ENCODE measurements at places on chromosomes 11 and 22.

DNA sequence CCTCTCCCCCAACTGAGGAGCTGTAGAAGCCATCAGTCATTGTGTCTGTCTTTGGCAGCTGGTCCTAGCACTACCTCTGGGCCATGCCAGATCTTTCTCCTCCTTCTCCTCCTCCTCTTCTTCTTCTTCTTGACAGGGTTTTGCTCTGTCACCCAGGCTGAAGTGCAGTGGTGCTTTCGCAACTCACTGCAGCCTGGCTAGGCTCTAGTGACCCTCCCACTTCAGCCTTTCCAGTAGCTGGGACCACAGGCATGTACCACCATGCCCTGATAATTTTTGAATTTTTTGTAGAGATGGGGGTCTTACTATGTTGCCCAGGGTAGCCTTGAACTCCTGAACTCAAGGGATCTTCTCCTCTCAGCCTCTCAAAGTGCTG is 50.1 kb upstream of the SHANK2 start:
- DNase-seq, result no peak

DNA sequence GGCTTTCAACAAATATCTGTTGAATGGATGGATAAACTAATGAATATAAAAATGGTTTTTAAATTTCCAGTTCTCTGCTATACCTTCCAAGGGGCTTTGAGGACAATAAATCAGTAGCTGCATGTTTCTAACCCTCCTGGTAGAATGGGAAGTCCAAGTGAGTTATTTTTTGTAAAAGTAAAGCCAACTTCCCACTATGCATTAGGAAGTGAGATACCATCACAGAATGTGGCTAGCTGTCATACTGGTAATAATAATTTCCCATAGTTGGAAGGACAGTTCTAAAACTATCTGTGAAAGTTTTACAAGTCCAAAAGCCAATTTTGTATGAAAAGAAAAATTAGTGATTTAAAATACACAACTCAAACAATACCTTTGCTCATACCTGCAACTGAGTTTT is 50.0 kb downstream of the TMEM123 start:
- no peak for DNase-seq

GRCh38 chr22:48099251-48099650 is 1336.8 kb downstream of the TBC1D22A start:
- no peak for DNase-seq

DNA sequence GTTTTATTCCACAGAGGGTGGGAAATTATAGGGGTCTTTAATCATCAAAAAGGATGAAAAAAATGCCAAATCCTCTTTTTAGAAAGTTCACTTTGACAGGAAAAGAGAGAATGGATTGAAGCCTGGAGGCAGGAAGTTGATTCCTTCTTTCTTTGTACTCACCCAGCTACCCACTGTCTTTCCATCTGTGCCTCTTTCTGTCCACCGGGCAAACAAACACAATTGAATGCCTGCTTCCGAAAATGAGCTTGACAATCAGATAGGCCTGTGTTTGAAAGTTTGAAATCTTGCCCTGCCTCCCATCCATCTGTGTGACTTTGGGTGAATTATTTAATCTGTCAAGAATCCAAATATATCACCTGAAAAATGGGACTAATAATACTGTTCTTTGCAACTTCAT is 81.1 kb downstream of the SCN3B start:
- DNase-seq, result no peak

DNA sequence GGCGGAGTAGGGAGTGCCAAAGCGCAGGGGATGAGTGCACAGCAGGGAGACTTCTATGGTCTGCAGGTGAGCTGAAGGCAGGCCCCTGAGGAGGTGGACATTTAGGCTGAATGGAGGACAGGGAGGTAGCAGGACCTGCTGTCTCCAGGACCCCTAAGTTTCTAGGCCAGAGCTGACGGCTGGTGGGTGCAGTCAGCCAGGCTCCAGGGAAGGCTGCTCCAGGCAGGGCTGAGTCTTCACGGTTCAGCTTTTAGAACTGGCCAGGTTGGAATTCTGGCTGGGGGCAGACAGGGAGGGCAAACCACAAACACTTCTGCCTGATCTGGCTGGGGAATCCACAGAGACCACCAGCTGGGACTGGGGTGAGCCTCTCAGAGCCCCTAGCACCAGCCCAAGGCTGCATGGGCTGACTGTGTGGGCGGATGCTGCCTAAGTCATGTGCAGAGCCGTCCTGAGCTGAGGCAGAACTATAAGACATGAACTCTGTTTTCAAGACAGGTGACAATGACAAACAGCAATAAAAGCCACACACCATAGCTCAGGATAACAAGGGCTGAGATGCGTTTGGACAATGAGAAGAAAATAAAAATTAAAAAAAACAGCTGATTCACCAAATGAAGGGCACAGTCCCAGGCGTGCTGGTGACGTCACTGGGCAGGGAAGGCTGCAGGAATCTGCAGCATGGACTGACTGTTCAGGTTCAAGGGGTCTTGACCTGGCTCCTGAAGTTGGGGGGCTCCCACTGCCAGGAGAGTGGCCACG is 10.4 kb upstream of the MALAT1 start:
- no peak for DNase-seq

DNA sequence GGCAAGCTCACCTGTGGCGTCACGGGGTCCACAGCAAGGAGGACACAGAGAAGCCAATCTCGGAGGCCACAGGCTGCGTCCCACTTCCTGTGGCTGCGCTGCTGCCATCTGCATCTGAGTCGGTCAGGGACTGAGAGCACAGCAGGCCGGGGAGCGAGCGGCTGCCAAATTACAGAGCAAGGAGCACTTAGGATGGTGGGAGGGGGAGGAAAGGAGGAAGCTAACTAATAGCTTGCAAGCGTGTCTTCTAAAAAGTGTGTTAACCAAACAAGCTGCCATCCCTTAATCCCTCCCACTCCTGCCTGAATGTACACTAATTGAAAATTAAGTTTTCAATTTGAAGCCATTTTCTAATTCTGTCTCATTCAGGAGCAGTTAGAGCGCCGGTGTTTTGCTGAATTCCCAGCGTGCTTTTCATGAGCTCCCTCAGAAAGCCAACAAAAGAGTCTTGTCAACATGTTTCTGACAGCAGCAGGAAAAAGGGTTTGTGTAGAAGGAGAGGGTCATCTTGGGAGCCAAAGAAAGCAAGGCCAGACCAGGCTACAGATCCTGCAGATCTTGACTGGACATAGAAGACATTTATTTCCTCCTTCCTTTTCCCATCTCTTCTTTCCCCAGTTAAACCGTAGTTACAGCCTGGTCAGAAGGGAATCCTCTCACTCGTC is 42.4 kb upstream of the API5 start:
- no peak for DNase-seq

- no peak for DNase-seq
Observed at GRCh38 chr11:7154881-7155361, 66.1 kb downstream of the RBMXL2 start.

DNA sequence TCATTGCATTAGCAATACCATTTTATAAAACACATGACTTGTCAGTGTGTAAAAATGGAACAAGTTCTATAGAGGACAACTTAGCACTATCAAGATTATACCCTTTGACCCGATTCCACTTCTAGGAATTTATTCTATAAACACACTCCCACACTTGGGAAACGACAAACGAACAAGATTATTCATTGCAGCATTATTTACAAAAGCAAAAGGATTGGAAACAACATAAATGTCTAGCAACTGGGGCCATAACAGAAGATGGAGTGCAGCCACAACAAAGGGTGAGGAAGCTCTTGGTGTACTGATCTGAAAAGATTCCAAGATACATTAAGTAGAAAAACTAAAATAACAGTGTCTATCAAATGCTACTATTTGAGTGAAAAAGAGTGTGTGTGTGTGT is 2.3 kb upstream of the IRAG1 start:
- no peak for DNase-seq

DNA sequence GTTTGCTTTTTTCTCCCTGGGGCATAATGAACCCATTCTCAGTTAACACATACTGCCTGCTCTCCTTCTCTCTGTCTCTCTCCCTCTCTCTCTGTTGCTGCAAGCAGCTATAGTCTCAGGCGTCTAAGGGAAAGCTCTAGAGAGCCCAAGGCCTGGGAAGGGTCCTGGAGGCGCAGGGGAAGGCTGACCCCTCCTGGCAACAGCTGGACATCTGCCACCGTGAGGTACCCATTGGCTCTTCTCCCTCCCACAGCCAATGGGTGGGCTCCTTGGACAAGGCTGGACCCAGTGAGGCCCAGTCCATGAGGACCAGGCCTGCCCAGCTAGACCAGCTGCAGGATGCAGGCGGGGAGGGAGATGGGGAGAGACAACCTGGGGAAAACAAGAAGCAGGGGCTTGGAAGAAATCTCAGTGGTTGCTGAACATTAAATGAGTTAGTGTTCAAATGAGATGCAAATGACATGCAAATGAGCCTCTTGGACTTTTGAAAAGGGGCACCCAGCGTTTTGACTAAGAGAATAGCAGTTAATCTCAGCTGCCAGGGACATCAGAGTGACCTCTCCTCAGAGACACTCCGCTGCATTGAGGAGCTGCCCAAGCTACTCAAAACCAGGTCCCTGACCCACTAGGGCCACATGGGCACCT is 349.7 kb downstream of the BUD13 start:
- no peak for DNase-seq

- no peak for DNase-seq
Observed at GRCh38 chr11:76857781-76858410, 2.8 kb upstream of the ACER3 start.

DNA sequence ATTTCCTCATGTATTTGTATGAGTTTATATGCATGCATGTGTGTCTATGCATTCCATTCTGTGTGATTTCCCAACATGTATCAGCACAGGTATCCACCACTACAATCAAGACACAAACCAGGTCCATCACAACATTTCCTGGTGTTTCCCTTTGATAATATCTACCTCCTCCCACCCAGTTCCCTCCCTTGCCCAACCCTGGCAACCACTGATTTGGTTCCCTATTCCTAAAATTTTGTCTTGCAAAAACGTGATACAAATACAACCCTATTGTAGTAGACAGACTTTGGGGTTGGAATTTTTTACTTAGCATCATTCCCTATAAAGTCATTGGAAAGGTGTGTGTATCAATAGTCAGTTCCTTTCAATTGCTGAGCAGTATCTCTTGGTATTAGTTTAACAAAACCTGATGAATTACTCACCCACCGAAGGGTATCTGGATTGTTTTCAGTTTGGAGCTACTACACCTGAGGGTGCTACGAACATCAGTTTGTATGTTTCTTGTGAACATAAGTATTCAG is 51.8 kb upstream of the IGLL5 start:
- no peak for DNase-seq

DNA sequence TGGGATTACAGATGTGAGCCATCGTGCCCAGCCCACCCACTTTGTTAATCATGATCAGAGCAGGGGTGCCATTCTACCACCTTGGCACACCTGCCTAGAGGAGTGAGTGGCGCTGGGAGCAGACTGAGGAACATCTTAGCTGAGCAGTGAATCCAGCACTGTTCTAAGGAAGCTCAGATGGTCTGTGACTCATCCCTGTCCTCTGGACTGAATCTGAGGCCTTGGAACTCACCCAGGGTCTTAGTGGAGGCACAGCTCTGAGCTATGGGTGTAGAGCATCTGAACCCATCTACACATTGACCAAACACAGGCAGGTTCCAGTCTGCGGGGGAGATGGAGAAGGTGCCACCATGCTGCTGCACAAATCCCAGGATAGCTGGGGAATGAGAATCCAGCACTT is 14.9 kb downstream of the PGAP2 start:
- no peak for DNase-seq

DNA sequence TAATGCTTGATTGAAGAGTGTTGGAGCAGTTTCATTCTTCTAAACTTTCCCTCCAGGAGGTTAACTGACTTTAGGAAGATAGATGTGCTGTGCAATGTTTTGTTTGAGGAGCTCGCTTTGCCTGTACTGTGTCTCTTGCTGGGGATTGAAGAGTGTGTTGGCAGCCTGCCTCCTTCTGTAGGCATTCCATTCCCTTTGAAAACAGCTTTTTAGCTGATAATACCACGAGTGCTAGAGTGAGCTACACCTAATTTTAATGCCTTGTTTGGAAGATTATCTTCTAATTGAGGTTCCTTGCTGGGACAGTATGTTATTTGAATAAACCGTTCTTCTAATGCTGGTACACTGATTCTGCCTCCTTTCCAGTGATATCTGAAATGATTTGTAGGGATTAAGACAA is 7.2 kb downstream of the DDX10 start:
- DNase-seq, result no peak

GRCh38 chr11:104011044-104011443 is 25.4 kb upstream of the DDI1 start:
- DNase-seq, result no peak

GRCh38 chr11:116773203-116774097 is 663 bp upstream of the BUD13 start:
- no peak for DNase-seq

GRCh38 chr22:40289991-40290459 is 56.3 kb upstream of the ADSL start:
- peak; percentile 76 for DNase-seq

- DNase-seq, result no peak
Observed at GRCh38 chr22:44531487-44531886, 33.5 kb upstream of the RTL6 start.

- DNase-seq, result no peak
Observed at GRCh38 chr11:15888556-15889345, 467.6 kb downstream of the SOX6 start.

- DNase-seq, result no peak
Observed at GRCh38 chr11:2645779-2646118, 54.0 kb downstream of the KCNQ1OT1 start.

GRCh38 chr11:117874910-117875381 is 1.5 kb downstream of the FXYD6 start:
- DNase-seq, result no peak

GRCh38 chr11:44607987-44608386 is 42.5 kb downstream of the CD82 start:
- no peak for DNase-seq

DNA sequence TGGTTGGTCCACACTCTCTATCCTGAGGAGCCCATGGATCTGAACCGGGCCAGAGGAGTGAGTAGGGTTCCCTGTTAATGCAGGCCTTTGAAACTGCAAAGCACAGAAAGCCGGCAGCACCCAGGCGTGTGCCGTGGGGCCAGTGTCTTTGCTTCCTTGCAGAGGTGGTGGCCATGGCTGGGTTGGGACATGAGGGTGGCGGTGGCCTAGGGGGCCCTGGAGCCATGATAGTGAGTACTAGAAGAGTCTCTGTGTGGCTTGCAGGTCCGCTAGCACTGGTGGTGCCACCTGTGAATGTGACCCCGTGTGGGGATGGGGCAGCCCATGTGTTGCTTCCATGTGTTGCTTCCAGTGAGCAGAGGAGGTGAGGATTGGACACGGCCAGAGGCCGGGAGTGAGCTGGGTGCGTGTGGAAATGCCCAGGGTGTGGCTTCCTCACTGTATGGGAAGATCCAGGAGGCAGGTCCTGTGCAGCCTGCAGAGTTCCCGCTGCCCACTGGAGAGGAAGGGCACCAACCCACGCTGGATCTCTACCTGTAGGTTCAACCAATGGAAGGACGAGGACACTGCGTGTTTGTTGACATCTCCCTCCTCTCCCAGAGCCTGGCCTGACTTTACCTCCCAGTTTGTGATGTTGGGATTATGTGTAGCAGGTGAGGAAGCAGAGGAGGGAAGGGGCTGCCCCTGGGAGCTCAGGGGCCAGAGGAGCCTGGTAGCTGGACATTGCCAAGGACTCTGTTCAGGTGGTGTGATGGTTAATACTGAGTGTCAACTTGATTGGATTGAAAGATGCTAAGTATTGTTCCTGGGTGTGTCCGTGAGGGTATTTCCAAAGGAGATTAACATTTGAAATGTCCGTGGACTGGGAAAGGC is 796.6 kb downstream of the TBC1D22A start:
- DNase-seq, result no peak
